CD4-positive, alpha-beta T cell treated with Interleukin-4 for 4 hours (primary cell): ENCODE measurements at places on chromosomes 6 and 20.

- no peak for DNase-seq
These were observed 28.3 kb upstream of the B3GAT2 start for GRCh38 chr6:70985156-70985555.

- no peak for DNase-seq
These were observed 183.3 kb downstream of the FOXC1 start for GRCh38 chr6:1792989-1793388.

DNA sequence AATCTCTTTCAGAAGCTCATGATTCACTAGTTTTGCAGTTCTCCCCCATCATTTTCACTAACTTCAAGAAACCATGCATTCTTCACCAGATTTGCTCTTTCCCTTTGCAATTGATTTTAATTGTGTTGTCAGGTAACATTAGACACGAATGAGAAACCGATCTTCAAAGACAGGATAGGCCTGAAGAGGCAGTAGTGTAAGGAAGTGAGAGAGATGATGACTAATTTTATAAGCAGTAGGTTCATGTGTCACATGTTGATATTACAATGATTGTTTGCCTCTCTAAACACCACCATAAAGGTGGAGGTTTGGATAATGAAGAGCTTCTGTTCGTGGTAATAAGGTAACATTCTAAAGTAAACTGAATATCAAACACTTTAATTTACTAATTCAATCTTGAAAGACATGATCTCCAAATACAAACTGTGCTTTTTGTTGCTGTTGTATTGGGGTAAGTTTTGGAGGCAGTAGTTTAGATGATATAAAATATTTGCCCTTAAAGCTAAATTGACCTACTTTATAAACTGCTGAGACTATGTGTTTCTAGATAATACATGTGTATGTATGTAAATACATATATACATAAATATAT is 207.2 kb downstream of the PHACTR1 start:
- DNase-seq = no peak

- DNase-seq = no peak
These were observed 366.1 kb upstream of the SOX4 start for GRCh38 chr6:21227486-21227885.

DNA sequence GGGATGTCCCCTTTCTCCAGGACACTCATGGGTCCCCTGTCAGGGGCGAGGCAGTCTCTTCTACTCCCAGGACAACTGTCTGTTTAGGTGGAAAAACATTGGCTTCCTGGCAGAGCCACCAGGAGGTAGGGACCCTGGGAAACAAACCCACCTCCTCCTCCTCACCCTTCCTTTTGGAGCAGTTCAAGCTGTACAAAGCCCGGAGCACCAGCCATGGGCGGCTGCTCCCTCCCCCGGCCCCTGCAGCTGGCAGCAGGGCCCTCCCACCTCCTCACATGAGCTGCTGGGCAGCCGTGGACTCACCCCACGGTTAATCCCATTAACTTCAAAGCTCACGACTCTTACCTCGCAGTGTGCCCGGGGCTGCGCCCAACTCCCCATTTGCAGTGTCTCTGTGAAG is 48.6 kb downstream of the CDH4 start:
- DNase-seq = no peak

GRCh38 chr6:163352011-163352685 is 62.4 kb upstream of the QKI start:
- DNase-seq = no peak
